ENCODE measurements at places on chromosomes 5 and 9. TPM values are rescaled to one million over a fixed set of nuclear protein-coding genes. Genes with fewer than 3 reads are reported as not detected.

GRCh38 chr5:109788596-109788995, 98.9 kb downstream of the MAN2A1 start:
- no peak for DNase-seq

Gene UBE2QL1
- polyA plus RNA-seq: not detected

DNA sequence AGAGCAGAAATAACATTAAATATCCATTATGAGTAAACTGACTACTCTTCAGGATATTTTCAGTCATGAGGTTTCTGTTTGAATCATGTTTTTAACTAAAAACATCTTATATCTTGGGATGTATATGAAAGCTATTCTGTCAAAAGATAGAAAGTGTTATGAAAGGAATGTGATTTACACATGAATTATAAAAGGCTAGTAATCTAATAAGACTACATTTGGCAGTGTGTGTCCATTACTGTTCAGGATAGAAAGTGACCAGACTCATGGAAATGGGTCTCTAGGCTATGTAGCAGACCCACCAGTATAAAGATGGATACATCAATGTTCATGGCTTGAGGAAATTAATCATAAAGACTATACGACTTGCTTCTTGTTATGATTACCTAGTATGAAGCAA, 1328.2 kb upstream of the NUDT12 start:
- no peak for DNase-seq

DNA sequence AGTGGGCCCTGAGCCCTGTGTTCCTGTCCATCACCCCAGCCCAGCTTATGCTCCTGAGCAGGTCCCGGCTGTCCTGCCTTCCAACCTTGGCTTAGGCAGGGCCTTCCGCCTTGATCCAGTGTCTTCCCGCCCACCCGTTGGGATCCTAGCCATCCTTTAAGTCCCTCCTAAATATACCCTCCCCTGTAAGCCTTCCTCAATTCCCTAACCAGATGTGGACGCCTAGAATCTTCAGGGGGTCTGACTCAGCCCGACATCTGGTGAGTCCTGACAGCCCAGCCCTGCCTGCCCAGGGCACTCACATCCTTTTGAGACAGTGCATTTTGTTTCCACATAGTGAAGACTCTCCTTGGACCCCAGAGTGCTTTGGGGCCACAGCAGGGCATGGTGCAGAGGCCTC, 23.7 kb downstream of the SLC6A7 start:
- DNase-seq: no peak

DNA sequence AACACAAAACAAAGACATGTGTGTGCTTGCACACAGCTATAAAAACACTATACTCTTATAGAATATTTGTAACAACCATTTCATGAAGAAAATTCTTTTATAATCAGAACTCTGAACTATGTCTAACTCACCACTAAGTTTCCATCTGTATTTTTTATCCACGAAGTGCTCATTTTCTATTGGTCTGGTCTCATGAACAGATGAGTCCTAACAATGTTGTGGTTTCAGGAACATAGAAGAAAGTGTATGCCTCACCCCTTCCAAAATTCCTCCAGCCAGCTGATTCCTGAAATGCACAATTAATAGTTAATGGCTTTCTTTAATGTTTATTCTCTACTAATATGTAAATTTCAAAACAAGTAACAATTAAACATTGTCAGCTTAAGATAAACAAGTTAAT, 325.3 kb upstream of the GRAMD2B start:
- no peak for DNase-seq

DNA sequence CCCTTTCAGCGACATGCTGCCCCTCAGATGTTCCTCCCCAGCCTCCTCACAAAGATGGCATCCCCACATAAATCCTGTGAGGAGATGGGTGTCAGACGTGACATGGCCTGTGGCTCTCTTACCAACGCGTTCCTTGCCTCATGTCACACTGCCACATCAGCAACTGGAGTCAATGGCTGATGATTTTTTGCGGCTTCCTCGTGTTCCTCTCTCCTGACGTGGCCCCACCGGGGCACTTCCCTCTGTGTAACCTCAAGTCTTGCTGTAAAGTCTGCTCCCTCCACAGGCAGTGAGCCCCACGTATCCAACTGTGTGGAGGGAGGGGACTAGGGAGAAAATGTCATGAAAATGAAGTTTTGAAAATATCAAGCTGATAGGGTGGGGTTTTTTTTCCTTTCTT, 53.2 kb upstream of the SHISAL2B start:
- no peak for DNase-seq

DNA sequence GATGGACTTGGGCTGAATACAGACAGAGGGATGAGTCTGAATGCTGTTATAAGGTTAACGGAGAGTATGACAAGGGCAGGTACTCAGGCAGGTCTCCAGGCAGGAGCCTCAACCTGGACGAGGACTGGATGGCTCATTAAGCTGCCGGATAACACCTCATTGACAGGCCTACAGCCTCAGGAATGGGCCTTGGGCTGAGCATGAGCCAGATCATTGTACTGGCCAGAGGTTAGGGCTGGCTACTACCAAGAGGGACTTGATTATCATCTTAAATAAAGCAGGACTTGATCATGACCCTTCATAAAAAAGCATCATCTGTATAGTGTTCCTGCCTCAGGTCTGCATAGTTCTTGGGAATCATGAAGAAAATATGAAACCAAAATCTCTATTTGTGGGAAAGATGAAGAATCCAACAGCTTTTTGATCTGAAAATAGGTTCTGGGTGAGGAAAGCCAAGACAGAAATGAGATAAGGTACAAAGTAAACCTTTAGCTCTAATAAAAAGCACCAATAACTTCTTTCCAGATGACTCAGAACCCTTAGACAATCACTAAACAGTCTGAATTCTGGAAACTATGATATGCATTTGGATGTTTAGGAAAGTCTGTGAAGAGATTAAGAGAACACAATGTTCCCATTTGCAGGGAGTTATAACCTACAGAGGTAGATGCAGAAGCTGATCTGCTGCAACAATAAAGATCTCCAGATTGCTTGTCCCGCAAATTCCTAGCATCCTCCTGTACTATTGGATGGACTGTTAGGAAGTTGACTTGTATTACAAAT, 343.1 kb downstream of the CTNND2 start:
- no peak for DNase-seq

Gene PCA3
- polyA plus RNA-seq: not detected

All from BJ (cell line).